PC-3 (cell line): ENCODE measurements at places on chromosomes 1 and 21. TPM values are rescaled to one million over a fixed set of nuclear protein-coding genes. Genes with fewer than 3 reads are reported as not detected.
A peak's percentile ranks its signal among the peaks of the same experiment; 100 is the strongest.

DNA sequence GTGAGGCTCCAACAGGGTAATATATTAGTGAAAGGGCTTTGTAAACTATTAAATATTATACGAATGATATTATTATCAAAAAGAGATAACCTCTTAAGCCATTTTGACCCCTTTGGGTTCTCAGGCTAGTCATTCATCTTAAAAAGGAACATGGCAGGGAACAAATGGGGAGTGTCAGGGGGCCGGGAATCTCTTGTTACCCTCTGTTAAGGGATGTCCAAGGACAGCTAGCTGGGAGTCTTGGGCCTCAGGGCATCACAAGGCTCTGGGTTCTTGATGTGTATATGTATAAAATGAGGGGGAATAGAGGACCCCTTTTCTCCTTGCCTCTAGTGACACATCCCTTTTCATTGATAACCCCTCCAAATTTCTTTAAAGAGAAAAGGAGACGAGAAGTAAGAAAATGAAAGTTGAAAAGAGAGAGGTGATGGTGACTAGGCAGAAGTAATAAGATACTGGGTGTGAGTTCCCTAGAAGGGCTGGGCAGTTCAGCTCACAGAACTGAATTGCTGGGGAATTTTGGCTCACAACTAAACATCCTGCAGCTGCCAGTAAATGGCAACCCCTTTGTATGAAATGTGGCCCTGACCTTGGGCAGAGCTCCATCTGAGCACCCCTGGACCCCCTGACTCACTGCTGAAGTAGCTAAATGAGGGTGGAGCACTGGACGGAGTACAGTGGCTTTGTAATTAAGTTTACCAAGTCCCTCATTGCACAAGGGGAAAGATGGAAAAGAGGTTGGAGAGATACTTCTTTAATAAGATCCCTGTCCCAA, 20.0 kb upstream of the ZNF326 start:
- DNase-seq: no peak

DNA sequence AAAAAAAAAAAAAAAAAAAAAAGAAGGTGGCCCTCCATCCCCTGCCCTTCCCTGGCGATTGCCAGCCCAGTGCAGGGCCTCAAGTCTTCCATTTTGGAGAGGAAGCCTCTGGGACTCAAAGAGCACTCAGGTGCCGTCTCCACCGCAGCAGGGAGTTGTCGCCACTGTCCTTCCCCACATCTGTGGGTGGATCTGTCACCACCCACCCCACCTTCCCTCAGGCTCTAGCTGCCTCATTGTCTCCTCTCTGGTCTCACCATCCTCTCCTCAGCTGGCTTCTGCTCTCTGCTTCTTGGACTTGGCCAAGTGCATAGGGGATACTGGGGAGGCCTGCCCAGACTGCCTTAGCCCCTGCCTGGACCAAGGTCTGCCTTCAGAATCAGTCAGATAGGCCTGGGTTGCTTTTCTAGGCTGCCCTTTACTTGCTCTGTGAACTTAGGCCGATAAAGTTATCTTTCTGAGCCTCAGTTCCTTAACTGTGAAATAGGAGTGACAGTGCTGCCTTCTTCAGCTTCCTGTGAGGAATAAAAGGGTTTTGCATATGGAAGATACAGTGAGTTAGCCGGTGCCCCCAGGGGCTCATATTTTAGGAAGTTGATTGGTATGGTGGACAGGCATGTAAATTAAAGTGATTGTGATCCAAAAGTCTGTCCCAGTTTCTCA, 15.8 kb downstream of the RCC1 start:
- DNase-seq: peak; percentile 4

- DNase-seq: no peak
Measured at GRCh38 chr1:80462006-80462405, 1338.7 kb upstream of the ADGRL2 start.

The RNPEP gene
- 64.7 and 74.8 TPM in 2 replicates for total RNA-seq

DNA sequence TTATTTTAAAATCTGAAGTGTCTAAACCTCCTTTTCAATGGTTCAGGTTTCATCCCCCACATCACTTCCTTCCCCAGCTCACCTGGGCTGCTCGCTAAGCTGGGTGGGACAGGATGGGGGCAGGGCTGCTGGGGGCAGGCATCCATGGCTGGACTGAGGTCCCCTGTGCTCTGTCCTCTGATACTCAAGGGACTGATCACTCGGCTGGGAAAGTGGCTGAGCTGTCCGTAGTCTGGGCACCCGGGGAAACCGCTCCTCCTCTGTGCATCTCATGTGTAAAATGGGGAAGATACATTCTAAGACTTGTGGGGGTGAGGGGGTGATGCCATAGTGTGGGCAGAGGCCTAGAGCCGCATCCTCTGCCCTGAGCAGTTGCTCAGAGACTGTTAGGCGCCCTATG, 411.2 kb downstream of the MATN1 start:
- DNase-seq: no peak

The FCGR2B gene
- not detected in 2 replicates for total RNA-seq

DNA sequence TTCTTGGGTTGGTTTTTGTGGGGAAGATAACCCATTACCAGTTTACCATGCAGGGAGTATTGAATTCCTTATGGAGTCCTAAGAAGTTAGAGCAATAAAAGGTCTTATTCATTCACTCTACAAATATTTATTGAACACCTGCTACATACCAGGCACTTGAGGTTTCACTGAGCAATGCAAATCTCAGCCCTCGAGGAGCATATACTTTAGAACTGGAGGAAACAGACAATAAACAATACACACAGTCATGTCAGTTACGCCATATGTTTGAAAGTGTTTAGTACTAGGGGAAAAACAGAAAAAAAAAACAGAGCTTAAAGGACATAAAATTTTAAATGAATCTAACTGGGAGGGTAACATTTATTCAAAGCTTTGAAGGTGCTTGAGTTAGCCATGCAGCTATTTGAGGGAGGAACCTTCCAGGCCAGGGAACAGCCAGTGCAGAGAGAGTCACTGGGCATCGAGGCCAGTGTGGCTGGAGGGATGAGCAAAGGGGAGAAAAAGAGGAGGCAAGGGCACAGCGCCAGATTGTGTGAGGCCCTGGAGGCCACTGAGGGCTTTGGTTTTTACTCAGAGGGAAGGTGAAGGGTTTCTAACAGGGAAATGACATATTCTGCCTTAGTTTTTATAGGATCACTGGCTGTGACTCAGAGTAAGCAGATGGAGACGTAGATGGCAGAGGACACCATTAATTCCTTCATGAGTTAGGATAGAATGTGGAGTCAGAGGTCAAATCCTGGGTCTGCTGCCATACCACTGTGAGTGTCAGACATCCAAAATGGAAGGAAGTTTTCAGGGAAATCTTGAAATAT, 32.7 kb downstream of the C1orf21 start:
- DNase-seq: peak; percentile 76

GRCh38 chr1:178341261-178341956, 155.4 kb downstream of the CLEC20A start:
- DNase-seq: peak; percentile 91

The TFF1 gene
- total RNA-seq: 99.2 and 111 TPM in 2 replicates

GRCh38 chr21:38496224-38496623, 2.1 kb downstream of the ERG start:
- no peak for DNase-seq

DNA sequence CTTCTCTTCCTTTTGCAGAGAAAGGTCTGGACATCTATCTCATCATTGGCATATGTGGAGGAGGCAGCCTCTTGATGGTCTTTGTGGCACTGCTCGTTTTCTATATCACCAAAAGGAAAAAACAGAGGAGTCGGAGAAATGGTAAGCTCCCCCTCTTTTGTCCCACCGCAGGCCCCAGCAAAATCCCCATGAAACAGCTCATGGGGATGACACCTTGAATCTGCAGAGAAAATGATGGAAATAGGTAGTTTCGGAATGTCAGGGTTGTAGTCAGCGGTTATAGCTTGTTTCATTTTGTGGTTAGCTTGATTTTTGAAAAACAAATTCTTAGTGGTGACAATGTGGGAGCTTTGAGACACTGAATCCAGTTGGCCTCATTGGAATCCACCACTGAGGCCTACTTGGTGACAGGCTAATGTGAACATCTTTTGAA, 10.3 kb downstream of the CD2 start:
- DNase-seq: no peak

The NR0B2 gene
- total RNA-seq: not detected in 2 replicates

The SHISAL2A gene
- not detected in 2 replicates for total RNA-seq
